HCT116 (cell line): ENCODE measurements at places on chromosomes 11 and 22. TPM values are rescaled to one million over a fixed set of nuclear protein-coding genes. Genes with fewer than 3 reads are reported as not detected.
A peak's percentile ranks its signal among the peaks of the same experiment; 100 is the strongest.

DNA sequence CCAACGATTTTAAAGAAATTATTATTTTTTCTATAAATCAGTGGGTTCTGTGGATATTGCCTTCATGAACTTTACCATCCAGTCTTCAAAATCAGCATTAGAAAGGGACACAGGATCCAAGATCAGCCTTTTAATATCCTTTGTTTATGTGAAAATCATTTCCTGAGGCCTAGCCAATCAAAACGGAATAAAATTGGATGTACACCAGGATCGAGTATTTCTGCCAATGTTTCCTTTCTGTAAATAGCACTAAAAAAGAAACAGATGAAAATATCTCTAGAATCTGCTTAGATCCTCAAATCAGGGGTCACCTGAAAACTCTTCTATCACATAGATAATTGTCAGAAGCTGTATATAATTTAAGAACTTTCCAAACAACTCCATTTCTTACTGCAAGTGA, 1598.5 kb downstream of the LRRC4C start:
- DNase-seq, result no peak

DNA sequence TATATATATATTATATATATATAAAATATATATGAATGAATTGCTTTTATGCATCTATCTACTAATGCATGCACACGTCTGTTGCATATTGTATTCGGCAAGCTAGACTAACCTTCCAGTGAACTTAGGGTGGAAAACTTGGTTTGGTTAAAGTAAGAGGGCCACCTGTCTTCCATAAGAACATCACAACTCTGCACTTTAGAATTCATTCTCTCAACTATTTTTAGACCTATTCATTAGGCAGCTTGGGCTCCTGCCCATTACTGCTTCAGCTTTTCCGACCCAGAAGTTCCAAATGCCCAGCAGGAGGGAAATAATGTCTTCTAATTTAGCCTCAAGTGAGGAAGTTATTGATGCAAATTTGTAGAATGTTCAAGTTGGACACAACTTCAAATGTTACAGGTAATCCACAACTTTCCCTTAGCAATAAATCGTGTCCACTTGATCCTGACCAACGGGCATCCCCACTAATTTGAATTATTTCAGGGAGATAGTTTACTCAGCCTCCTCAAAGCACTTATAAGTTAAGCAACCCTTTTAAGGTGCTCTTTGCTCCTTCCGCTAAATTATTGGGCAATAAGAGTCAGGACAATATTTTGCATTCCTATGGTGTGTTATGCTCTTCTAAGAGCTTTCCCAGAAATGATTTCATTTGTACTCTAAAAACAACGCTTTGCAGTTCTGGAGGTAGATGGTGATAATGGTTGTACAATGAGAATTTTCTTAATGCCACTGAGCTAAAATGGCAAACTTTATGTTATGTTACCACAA, 132.3 kb downstream of the OPCML start:
- DNase-seq, result no peak

DNA sequence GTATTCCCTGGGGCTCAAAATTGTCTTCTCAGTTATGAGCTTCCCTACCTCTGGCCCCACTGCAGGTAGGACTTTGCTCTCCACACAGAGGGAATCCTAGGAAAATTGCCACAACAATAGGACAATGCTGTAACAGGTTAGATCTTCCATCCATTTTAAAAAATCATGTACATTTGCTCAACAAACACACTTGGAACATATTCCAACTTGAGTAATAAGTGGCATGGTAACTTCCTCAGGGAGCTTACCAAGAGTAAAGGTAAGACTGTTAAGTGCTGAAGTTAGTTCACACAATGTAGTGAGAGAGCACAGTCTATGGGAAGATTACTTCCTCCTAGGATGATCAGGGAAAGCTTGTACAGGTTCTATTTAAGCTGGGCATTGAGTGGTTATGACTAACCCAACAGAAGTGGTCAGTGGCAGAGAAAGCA, 78.9 kb upstream of the BIRC3 start:
- DNase-seq, result no peak

- peak; percentile 84 for DNase-seq
Observed at GRCh38 chr11:68004551-68005335, 846 bp upstream of the UNC93B1 start.

- DNase-seq, result no peak
Observed at GRCh38 chr11:69360606-69361005, 66.7 kb downstream of the MYEOV start.

GRCh38 chr11:5923794-5924193, 18.3 kb upstream of the OR56A3 start:
- DNase-seq, result no peak

GRCh38 chr22:36180038-36180880, 19.7 kb upstream of the APOL3 start:
- DNase-seq, result peak; percentile 42

DNA sequence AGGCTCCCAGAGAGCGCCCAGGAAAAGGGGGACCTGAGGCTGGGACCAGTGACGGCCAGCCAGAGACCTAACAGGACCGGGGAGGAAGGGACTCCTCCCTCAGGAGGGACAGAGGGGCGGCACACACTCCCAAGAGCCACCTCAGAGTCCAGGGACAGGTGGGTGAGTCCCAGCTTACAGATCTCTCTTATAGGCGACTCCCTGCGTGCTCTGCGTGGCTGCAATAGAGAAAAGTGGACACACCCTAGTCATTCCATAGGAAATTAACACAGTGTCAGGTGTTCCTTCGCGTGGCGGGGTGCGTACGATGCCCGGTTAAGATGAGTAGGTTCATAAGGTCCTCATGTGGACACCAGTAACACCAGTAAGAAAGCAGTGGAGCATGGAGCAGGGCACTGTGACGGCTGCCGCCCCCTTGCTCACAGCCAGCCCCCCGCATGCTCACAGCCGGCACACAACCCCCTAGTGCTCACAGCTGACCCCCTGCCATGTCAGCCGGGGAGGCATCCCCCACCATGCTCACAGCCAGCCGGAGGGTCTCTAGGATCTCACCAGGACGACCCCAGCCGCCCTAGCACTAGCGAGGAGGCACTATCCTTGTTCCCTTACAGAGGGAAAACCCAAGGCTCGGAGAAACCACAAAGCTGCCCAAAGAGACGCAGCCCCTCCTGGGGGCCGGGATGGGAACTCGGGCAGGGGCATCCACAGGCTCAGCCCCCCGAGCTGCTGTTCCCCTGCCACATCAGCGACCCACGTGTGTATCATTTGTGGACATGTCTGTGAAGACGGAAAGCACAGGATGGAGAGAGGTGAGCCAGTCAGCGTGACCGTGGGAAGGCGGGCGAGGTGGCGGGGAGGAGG, 426.8 kb downstream of the TBC1D22A start:
- no peak for DNase-seq

DNA sequence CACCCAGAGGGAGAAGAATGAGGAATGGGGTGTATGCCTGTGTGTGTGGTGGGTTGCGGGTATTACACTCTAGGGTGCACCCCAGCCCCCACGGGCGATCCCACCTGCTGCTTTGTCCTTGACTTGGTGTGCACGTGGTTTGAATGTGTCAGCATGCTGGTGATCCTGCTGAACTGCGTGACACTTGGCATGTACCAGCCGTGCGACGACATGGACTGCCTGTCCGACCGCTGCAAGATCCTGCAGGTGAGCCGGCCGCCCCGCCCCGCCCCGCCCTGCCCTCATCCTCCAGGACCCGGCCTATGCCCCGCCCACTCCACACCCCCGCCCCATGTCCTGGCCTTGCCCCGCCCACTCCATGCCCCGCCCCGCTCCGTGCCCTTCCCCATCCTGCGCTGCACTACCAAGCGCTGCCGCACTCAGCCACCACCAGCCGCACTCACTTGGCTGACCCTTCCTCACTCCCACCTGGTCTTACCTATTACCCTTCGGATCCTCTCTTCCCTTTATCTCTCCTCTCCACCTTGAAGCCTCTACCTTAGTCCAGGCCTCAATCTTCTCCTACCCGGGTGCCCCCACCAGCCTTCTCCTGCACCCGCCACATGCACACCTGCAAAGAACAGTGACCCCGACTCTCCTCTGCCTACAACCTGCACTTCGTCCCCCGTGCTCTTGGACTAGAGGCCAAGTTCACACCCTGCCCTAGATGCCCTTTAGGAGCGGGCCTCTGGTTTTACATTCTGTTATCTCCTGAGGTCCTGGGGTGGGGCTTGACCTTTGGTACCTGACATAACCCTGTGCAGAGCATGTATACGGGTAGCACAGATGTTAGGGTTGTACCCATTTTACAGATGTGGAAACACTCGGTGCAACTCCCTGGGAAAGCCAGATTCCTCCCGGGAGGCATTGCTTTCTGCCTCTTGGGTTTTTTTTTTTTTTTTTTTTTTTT, 27.7 kb downstream of the CACNA1I start:
- peak; percentile 57 for DNase-seq

GRCh38 chr11:65585396-65586246, 9.8 kb downstream of the EHBP1L1 start:
- DNase-seq, result no peak

GRCh38 chr11:76176463-76176862, 29.8 kb downstream of the WNT11 start:
- no peak for DNase-seq

GRCh38 chr11:105618343-105618955, 8.6 kb downstream of the GRIA4 start:
- DNase-seq, result no peak

- DNase-seq, result no peak
Observed at GRCh38 chr11:113247966-113248365, 66.4 kb upstream of the TTC12 start.

- no peak for DNase-seq
Observed at GRCh38 chr11:47932544-47932943, 47.8 kb upstream of the PTPRJ start.

DNA sequence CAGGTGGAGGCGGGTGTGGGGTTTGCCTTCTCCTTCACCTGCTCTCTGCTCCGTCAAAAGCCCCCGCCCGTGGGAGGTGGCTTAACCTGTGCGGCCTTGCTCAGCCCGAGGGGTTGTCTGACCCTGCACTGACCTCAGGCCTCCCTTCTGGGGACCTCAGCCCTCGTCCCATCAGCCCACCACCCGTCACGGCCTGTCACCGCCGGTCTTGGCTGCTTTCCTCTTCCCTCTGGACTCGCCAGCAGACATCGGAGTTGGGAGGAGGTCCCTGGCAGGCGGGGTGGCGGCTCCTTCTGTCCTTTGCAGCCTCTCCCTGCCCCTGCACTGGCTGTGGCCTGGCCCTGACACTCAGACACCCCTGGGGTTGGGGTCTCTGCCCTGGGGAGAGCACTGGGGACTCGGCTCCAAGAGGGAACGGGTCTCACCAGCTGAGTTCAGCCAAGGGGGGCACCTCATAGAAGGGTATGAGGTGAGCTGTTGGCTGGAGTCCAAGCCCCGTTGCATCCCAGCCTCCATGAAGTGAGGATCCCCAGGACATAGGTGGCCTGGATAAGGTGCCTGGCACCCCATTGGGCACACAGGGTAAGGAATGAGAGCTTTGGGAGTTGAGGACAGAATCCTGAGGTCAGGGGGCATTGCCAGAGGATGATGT, 999.6 kb downstream of the BRD1 start:
- DNase-seq, result no peak

GRCh38 chr11:58494101-58494500, 13.8 kb downstream of the OR5B21 start:
- no peak for DNase-seq

GRCh38 chr11:42596576-42597145, 715.1 kb upstream of the API5 start:
- DNase-seq, result no peak

GRCh38 chr11:68651208-68651984, 32.9 kb upstream of the GAL start:
- DNase-seq, result no peak

GRCh38 chr22:37710675-37711074, 13.8 kb downstream of the TRIOBP start:
- no peak for DNase-seq

DNA sequence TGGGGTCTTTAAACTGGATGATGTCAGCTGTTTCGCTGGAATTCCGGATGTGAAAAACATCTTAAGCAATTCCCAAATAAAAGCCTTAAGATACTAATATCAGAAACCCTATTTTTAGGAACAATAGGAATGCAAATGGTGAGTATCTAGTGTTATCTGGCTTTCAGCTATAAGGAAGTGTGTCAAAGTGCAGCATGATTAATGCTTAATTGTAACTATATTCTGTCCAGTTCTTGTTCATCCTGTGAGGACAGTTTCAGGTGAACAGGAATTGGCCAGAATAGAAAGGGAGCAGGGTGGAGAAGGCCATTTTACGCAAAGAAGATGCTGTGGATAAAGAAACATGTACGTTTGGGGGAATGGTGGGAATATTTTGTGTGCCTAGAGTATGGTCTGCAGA, 108.2 kb downstream of the RASSF10 start:
- no peak for DNase-seq

GRCh38 chr22:35457729-35458546, 58.0 kb downstream of the MCM5 start:
- DNase-seq, result no peak

GRCh38 chr11:9397746-9398680, 13.6 kb downstream of the IPO7 start:
- no peak for DNase-seq

DNA sequence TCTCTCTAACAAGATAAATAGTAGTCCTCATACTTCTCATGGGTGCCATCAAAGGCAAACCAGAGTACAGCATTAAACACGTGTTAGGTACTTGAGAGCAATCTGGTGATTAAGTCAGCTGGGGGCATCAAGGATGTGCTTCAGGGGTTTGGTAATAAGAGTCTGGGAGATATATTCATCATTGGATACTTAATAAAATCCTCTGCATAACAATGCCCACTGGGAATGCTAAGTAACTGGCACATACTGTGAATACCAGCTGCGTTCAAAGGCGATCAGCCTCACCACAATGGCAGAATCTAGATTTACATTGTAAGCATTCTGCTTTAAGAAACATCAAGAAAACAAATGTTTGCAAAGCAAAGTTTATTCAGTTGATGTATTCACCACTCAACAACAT, 268.6 kb upstream of the PITPNB start:
- no peak for DNase-seq

GRCh38 chr11:130609121-130610035, 160.9 kb downstream of the ADAMTS15 start:
- DNase-seq, result no peak

- DNase-seq, result no peak
Observed at GRCh38 chr11:11119917-11120316, 233.1 kb downstream of the CSNK2A3 start.

- no peak for DNase-seq
Observed at GRCh38 chr11:110072930-110073329, 20.3 kb upstream of the ZC3H12C start.

DNA sequence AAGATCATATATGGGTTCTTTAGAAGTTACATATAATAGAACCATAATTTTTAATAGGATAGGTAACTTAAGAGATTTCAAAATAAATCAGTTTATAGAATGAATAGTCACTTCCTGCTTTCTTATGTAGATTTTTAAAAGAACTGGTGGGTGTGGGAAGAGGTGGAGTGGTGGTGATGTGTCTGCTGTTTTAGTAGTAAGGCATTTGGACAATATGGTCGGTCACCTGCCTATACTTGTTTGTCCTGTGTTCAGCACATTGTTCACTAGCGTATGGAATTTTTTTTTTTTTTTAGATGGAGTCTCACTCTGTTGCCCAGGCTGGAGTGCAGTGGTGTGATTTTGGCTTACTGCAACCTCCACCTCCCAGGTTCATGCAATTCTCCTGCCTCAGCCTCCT, 39.3 kb downstream of the CCDC81 start:
- DNase-seq, result no peak

The NLRP6 gene
- not detected for total RNA-seq

The A4GALT gene
- 16.0 TPM for total RNA-seq

The EED gene
- 25.2 TPM for total RNA-seq

The MS4A7 gene
- total RNA-seq, result 0.22 TPM

The PIH1D2 gene
- total RNA-seq, result 1.6 TPM

The CACNA1I gene
- 0.15 TPM for total RNA-seq

The WT1 gene
- 0.07 TPM for total RNA-seq

The PYGM gene
- 1.7 TPM for total RNA-seq

The CHRM1 gene
- 0.10 TPM for total RNA-seq

The MS4A3 gene
- not detected for total RNA-seq

The TEX12 gene
- not detected for total RNA-seq

The C1QTNF5 gene
- total RNA-seq, result not detected
